ENCODE measurements at places on chromosomes 6 and 20.

DNA sequence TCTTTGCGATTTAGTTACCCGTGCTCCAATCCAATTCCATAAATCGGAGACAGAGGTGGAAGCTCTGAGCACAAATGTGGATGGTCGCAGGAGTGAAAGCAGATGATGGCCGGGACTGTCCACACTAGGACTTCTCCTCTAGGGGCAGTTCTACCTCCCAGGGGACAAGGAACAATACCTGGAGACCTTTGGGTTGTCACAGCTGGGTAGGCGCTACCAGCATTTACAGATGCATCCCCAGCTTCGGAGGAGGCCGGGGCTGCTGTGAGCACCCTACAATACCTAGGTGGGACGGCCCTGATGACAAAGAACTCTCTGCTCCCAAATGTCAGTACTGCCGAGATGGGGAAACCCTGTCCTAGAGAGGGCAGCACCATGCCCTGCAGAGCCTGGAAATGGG, 195.9 kb upstream of the CDH4 start:
- no peak for DNase-seq

DNA sequence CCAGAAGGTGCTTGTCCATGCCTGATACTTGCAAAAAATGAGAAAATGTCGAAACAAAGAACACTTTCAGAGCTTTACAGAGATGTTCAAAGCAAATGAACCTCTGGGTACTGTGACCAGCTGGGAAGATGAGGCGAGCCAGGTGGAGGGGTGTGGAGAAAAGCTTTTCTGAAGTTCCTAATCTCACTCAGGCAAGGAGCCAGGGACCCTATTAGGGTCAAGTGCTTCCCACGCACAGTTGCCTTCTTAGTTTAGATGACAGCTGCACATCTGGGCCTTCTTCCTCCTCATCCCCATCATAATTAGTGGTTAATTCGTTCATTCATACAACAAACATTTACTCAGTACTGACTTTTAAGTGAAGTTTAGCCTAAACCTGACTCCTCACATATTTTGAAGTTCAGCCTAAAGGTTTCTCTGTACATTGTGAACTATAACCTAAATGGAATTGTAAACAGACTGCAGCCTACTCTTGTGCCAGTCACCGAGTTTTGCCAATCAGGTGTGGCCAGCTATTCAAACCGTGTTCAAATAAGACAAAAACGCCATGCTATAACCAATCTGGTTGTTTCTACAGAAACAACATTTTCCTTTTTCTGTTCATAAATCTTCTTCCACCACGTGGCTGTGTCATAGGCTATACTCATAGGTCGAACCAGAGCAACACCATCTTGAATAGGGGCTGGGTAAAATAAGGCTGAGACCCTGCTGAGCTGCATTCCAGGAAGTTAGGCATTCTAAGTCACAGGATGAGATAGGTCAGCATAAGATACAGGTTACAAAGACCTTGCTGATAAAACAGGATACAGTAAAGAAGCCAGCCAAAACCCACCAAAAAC, 19.3 kb upstream of the AHCY start:
- DNase-seq = no peak

GRCh38 chr20:11274141-11274594, 600.4 kb upstream of the JAG1 start:
- DNase-seq = no peak

GRCh38 chr20:63456429-63457284, 15.8 kb downstream of the KCNQ2 start:
- DNase-seq = no peak

GRCh38 chr20:19658137-19658536, 99.9 kb upstream of the RIN2 start:
- DNase-seq = no peak

Measured in nucleus accumbens (tissue), 56 donors.